Stimulated activated CD8-positive, alpha-beta memory T cell treated with anti-CD3 and anti-CD28 coated beads, Interleukin-4, amount 100 ng/mL, for 1 hour (primary cell): ENCODE measurements at places on chromosomes 6 and 20.

DNA sequence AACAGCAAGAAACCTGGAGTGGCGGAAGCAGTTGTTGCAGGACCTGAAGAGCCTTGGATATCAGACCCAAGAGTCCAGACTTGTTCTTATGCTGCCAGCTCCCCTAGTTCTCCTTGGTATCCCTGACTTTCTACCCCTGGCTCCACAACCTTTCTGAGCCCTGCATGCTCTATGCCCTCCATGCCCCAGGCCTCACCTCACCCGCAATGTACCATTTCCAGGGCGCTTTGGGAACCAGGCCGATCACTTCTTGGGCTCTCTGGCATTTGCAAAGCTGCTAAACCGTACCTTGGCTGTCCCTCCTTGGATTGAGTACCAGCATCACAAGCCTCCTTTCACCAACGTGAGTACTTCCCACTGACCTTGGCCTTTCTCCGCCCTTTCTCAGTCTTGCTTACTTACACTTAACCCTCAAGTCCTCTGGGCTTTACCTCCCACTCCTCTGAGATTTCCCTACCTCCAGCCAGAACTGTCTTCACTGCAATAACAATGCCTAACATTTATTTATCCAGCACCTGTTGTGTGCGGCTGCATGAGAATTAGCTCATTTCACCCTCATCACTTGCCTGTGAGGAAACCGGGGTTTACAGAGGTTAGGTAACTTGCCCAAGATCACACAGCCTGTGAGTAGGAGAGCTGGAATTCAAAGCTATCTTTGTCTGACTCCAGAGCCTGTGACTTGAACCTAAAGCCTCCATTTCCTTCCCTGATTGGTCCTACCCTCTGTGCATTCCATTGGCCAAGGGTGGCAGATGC lies 2.3 kb downstream of the POFUT1 start:
- DNase-seq, result no peak

- DNase-seq, result no peak
Observed at GRCh38 chr20:47051936-47052526, 157.4 kb downstream of the EYA2 start.

DNA sequence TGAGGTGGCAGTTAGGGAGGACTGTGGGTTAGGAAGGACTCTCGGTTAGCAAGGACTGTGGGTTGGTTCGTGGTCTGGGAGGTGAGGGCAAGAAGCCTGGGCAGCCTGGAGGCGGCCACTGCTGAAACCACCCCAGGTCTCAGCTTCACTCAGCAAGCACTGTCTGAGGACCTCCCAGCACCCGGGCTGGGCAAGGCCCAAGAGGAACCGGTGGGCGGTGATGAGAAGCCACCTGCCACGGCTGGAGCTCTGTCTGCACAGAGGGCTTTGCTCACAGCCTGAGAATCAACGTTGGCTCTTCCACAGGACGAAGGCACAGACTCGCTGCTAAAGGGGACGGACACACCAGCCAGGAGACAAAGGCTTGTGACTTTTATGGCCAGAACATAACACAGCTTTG lies 69.3 kb downstream of the DACT2 start:
- DNase-seq, result no peak

DNA sequence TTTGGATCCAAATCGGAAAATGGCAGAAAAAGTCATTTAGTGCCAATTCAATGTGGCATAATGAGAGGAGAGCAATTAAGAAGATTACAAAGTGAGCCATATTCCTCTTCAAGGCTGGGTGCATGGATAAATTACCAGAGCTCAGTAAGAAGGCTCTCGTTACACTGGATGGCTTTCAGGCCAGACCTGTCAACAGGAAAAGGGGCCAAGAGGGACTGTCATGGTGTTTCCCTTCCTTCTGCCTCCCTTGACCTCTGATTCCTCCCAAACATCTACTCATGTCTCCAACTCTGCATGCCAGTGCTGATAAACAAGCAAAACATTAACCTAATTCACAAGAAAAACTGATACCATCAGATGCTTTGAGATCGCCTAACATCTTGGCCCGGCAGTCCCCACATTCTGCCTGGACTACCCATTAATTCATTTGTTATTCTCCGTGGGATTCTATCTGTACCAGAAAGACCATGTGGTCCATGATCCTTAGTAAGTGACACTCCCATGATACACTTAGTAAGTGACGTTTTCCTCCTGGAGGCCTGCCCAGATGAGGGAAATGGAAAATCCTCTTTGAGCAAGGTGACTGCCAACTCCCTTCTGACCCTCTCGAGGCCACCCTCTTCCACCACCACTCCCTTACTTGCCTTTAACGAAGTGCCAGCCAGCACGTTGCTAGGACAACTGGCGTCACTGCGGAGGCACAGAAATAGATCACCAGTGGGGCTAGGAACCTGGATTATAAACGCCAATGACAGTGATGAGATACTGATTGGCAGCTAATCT lies 239.2 kb downstream of the GMPR start:
- no peak for DNase-seq

GRCh38 chr20:50343490-50344179 lies 153.0 kb downstream of the CEBPB start:
- no peak for DNase-seq

- no peak for DNase-seq
Observed at GRCh38 chr6:163147994-163148393, 266.5 kb upstream of the QKI start.

DNA sequence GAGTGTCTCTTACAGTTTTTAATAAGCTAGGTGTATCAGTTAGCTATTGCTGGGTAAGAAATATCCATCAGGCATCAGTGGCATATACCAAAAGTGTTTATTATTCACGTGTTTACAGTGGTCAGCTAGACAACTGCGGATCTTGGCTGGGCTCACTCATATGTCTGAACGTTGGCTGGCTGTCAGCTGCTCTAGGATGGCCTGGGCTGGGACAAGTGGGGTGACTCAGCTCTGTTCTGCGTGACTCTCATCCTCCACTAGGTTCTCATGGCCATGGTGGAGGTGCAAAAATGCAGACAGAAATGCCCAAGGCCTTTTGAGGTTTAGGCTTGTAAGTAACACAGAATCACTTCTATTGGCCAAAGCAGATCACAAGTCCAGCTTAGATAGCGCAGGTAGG lies 22.0 kb downstream of the ZNF341 start:
- DNase-seq, result no peak

DNA sequence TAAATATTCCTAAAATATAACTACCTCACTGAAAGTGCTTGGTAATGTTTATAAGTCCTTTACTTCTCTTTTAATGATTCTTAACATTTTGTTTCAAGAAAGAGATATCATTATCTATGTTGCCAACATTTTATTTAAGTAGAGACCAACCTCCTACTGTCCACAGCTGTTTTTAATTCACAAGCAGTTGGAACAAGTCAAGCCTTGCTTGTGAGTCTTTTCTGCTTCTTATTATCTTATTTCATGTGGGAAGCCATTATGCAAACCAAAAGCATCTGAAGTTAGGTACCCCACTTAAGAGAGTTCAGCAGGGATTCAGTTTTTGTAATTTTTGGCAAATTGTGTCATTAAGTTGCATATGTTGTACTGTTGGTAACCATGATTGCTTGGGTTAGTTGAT lies 1714.5 kb downstream of the GRIK2 start:
- no peak for DNase-seq

GRCh38 chr6:108874470-108875160 lies 26.4 kb downstream of the ARMC2 start:
- DNase-seq, result no peak
